GM23338 (cell line): ENCODE measurements at places on chromosomes 1 and 21. TPM values are rescaled to one million over a fixed set of nuclear protein-coding genes. Genes with fewer than 3 reads are reported as not detected.

The DFFA gene
- 61.4 and 65.2 TPM in 2 replicates for polyA plus RNA-seq

The IFFO2 gene
- 0.71 and 1.5 TPM in 2 replicates for polyA plus RNA-seq

The KLF17 gene
- not detected in 2 replicates for polyA plus RNA-seq

The FMO4 gene
- 2.4 and 3.1 TPM in 2 replicates for polyA plus RNA-seq

The PEAR1 gene
- 0.10 and 0.47 TPM in 2 replicates for polyA plus RNA-seq

The TTLL7 gene
- polyA plus RNA-seq = 5.1 and 6.7 TPM in 2 replicates

The PPIE gene
- 50.3 and 51.9 TPM in 2 replicates for polyA plus RNA-seq

The CHIA gene
- not detected in 2 replicates for polyA plus RNA-seq
